ENCODE measurements at places on chromosomes 3 and 15. TPM values are rescaled to one million over a fixed set of nuclear protein-coding genes. Genes with fewer than 3 reads are reported as not detected.

DNA sequence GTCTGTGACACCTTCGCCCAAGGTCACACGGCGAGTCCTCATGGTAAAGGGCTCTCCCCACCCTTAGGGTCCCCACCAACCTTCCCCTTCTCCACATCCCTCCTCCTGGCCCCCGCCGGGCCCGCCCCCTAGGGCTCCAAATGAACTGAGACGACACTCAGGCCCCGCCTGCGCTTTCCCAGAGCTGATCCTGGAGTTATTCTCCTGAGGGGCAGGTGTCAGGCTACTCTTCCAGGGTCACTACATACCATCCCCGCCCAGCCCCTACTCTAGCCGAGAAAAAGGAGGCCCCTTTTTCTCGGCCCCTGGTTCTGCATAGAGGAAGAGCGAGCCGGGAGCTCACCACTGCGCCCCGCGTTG, 292 bp downstream of the USP4 start:
- DNase-seq, result no peak

- DNase-seq, result no peak
Measured at GRCh38 chr15:68107142-68107541, 53.0 kb downstream of the PIAS1 start.

DNA sequence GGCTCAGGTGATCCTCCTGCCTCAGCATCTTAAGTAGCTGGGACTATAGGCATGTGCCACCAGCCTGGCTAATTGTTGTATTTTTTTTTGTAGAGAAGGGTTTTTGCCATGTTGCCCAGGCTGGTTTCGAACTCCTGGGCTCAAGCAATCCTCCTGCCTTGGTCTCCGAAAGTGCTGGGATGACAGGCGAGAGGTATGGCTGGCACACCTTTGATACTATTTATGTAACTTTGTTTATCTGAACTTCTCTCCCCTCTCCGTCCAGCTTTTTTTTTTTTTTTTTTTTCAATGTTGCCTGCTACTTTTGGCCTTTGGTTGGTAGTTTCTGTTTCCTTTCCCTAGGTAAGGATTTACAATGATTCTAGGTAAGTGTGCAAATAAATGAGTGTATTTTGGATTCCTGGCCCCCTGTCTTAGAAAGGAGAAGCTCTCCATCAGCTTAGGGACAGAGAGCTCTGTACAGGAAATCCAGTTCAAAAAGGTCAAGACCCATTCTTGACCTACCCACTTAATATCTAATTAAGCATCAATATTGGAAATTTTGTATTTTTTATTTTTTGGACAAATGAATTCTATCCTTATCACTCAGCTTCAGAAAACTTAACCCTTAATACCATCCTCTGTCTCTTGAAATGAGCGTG, 6.8 kb downstream of the ARL6IP5 start:
- no peak for DNase-seq

DNA sequence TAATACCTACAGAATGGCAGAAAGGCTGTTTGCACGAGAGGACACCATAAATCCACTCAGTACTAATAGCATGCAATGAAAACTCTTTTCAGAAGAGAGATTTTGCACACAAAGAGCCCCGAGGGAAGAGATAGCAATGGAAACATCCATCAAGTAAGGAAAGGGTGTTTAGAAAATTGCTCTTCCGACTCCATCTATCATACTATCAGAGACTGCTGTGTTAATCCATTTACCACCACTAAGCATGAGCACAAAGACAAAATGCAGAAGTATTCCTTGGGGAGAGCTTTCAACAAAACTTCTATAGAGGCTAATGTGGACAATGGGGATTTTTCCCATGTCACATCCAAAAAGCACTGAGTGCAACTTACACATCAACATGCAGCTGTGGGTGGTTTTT, 72.1 kb upstream of the PLAAT1 start:
- no peak for DNase-seq

DNA sequence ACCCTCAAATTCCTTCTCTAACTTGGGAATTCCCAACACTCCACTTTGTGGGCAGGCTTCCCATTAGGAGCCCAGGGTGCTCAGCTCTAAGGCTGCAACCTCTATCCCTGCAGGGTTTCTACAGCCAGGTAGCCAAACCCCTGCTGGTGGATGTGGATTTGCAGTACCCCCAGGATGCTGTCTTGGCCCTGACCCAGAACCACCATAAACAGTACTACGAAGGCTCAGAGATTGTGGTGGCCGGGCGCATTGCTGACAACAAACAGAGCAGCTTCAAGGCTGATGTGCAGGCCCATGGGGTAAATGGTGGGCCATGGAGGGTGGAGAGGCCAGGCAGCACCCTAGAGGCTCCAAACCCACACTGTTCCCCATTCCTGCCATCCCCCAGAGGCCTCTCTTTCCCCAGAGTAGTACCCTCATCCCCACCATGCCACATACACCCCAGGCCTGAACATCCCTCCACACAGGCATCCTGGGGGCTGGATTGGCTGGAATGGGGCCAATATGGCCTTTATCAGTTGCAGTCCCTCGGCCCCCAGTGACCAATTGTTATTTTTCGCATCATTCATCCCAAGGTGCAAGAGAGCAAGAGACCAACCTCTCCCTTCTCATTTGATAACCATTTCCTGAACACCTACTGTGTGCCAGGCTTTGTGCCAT, 7.7 kb downstream of the ITIH1 start:
- no peak for DNase-seq

DNA sequence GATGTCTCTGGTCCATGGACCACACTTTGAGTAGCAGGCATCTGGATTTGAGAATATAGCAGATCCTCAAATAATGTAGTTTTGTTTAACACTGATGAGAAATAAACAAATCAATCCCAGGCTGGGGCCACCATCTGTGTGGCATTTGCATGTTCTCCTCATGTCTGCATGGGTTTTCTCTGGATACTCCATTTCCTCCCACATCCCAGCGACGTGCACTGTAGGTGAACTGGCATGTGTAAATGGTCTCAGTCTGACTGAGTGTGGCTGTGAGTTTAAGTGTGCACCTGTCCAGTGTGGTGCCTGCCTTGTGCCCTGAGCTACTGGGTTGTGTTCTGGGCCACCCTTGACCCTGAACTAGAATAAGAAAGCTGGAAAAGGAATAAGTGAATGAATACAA, 66.3 kb upstream of the NANOGP8 start:
- DNase-seq, result no peak

DNA sequence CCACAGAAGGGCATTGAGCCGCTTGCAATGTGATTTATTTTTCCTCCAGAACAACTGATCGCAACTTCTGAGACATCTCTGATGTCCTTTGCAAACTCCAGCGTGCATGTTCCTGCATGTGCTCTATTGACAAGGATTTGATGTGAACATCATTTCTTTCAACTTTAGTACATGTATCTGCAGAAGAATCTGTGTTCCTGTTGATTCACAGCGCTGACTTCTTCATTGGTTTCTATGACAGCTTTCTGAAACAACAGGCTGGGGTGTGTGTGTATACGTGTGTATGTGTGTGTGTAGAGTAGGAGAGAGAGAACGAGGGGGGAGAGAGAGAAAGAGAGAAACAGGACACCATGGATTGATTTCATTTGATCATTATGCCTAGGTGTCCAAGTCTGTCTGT, 56.7 kb upstream of the CMTM8 start:
- DNase-seq, result no peak

ROBO1 gene
- total RNA-seq, result 56.4 TPM

MORC1 gene
- not detected for total RNA-seq

MYO5A gene
- 27.7 TPM for total RNA-seq

ZIC4 gene
- total RNA-seq, result not detected

ADAMTS17 gene
- total RNA-seq, result 5.5 TPM
